ENCODE measurements at places on chromosomes 6 and 20.

DNA sequence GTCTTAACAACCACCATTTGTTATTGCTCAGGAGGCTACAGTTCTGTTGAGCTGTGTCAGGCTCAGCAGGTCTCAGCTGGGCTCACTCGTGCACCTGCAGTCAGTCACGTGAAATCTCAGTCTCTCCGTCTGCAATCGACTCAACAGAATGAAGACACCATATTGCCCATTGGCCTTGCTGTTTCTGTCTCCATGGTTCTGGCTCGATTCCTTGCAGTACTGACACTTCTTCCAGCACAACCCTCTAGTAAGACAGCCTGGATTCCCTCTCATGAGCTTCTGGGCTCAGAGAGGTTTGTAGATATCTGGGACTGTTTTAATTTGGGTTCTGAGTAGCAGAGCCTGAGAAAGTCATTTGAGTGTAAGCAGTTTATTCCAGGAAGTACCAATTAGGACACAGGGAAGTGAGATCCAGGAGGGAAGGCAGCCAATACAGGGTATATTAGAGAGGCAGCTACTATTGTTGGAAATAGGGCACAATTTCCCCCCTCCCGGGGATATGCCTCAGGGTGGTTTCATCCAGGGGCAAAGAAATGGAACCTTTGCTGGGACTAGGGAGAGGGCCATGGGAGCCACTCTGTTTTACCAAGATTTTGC is 87.4 kb upstream of the RALGAPA2 start:
- DNase-seq = no peak

DNA sequence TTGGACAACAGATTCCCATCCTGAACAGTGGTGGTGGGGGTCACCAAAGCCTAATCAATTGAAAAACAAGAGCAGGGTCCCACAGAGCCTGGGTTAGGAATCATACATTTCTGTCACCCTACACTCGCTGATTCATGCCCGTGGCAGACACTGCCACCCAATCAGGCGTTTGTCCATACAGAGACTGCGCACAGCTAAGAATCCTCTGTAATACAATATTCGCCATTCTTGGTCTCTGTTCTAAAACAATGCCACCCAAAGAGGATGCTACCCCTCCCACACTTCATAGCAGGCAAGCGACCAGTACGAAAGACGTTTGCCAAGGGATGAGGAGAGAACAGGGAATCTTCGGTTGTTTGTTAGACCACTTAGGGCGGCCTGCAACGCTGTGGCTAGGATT is 28.1 kb upstream of the SLC22A23 start:
- no peak for DNase-seq

DNA sequence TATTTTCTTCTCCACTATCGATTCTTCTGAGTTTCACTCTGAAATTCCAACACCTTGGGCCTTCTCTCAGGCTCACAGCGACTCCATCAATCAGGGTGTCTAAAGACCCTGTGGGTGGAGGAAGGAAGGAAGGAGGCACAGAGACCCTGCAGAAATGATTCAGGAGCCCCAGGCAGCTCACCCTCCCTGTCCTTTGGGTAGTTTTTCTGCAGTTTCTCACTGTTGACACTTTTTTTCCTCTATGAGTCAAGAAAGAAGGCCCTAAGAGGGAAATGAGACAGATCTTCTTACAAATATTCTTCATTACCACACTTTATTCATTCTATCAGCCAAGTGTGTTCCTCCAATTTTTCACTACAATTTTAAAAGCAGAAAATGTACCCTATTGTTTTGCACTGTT is 34.2 kb upstream of the TBXT start:
- no peak for DNase-seq

DNA sequence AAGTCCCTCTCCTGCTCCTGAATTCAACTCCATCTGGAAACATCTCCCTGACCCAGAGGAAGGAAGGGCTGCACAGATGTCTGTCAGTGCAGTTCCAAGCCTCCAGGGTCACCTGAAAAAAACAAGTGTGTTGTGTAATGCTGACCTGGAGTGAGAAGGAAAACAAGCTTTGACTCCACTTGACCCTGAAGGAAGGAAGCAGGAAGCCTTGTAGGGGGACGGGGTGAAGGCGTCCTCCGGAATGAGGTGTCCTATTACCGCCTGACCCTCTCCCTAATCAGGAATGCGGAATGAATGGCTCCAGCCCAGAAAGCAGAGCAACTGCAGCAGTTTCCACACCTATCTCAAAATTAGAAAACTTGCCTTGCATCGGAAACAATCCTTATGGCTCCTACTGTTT is 13.9 kb upstream of the ADGRF5 start:
- no peak for DNase-seq

GRCh38 chr20:56372850-56373249 is 14.1 kb downstream of the FAM210B start:
- DNase-seq = no peak

DNA sequence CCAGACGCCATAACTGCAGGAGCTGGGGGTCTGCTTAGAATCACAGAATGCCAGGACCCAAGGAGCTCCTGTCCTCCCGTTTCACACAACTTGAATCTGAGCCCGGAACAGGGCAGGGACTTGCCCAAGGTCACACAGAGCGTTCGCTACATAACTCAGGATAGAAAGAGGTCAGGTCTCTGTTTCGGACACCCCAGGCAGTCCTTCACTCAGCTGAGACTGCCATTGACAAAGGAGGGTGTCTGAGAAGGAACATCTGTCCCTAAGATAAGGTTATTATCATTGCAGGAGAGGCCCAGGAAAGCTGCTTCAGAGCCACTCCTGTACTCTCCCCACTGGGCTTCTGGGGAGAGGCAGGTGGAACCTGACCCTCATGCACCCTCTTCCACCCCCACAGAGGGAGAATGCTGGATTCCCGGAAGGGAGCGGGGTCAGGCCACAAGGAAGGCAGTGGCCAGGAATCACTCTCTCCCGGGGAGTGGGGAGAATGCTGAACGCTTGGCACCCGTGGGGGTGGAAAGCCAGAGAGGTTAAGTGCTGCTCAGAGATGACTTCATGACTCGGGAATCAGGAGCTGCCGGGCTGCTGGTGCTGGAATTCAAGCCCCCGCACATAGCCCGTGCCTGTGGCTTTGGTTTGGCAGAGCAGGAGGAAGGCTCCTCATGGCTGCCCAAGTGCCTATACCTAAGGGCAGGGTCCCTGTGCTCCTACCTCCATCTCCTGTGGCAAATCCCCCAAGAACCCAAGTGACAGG is 10.7 kb downstream of the SDC4 start:
- DNase-seq = peak; percentile 24

DNA sequence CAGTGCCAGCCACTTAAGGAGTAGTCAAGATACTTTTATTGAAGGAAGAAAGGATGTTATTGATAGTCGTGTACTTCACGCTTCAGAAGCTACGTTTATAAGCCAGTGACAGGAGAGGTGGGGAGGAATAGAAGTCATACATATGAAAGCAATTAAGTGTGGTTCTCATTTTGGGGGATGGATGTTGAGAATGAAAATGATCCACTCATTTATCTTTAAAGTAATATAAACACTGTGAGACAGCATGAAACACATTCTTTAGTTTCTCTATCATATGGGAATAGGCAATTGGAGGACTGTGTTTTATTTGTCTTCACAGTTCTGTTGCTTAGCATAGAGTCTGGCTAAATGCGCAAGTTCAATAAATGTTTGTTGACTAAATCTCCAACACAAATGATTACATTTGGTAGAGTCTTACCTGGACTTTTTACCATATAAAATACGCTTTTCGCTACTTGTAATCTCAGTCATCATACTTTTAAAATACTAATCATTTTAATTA is 35.2 kb downstream of the AK9 start:
- peak; percentile 3 for DNase-seq

DNA sequence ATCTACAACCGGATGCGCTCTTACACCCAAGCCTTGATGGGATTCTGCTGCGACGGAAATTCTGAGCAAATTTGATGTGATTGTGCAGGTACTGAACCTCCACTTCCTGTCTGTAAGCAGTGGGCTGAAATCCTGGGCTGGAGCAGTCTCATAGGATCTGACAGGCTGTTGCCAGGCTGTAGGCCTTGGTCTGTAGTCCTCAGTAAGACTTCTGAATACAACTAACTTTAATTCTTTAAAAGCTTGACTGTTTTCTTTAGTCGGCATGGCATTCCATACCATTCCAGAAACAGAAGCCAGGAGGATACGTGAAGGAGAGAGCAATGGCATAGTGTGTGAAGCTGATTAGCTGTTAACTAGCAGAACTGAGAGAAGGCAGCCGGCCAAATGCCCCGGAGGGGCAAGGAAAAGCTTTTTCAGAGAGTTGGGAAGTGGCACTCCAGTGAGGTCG is 68.3 kb downstream of the ADTRP start:
- peak; percentile 52 for DNase-seq

GRCh38 chr6:56507517-56507916 is 135.2 kb downstream of the DST start:
- DNase-seq = no peak

DNA sequence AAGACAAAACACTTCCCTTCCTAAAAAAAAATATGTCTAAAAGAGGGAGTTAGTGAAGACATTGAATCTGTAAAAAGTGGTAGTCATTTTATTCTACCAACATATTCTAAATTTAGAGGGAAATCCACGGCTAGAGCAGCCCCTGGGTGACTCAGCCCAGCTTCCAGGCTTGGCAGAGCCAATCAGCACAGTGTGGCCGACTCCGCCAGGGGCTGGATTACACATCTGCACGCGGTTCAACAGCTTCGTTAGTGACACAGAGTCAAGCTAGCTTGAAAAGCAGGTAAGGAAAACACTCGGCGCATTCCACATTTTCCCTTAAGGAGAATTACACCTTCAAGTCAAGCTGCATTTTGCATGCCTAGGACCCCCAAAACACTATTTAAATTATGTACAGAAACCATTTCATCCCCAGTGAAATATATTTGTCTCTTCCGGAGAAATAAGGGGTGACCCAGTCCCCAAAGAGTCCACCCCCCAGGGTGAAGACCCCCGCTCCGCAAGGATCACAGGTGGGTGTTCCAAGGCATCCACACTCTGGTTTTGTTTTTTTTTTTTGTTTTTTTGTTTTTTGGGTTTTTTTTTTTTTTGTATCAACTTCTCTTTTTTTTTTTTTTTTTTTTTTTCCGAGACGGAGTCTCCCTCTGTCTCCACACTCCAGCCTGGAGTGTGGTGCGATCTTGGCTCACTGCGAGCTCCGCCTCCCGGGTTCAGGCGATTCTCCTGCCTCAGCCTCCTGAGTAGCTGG is 58.4 kb upstream of the ARID1B start:
- DNase-seq = peak; percentile 68

DNA sequence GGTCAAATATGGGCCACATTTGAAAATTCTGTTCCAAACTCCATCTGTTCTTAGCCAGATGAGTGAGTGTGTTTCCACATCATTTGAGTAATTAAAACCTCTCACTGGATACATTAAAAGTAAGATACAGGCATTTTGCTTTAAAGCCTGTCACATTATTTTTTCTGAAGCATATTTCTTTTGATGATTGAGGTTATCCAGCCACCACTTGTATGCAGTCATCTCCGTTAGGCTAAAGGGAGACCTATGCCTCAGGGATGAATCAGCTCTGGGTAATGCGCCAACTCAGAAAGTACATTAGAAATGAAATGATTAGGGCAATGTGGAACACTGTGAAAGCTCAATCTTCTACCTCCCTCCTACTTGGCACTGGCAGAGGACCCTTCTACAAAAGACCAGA is 90.7 kb downstream of the SNAP25 start:
- peak; percentile 24 for DNase-seq

DNA sequence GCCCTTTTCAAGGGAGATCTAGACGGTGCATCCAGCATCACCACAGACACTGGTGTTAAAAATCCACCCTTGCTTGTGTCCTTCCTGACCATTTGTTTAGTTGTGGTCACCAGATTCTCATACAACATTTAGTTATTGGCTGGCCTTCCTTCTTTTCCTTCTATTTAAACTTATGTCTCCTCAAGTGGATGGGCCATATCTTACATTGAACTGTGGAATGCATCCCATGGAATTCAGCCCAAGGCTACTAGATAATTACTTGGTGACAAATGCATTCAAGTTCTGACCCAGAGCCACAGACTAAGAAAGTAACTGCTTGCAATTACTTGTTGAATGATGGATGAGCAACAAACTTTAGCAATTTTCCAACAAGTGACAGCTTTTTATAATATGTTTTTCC is 198.9 kb upstream of the SSTR4 start:
- DNase-seq = no peak

GRCh38 chr20:61298661-61299060 is 46.6 kb downstream of the CDH4 start:
- DNase-seq = no peak

DNA sequence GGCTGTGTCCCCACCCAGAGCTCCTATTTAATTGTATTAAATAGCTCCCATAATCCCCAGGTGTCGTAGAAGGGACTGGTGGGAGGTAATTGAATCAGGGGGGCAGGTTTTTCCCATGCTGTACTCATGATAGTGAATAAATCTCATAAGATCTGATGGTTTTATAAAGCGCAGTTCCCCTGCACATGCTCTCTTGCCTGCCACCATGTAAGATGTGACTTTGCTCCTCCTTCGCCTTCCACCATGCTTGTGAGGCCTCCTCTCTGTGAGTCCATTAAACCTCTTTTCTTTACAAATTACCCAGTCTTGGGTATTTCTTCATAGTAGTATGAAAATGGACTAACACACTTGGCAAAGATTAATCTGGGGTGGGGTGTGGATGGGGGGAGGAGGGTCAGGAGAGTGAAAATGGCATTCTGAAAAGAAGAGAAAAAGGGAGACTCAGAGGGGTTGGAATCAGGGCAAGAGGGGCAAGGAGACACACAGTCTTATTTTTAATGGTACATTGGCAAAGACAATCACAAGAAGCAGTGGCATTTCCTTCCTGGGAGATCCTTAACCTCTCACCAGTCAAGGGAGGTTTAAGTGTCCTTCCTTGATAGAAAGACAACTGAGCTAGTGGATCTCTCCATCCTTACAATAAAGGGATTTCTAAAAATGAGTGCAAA is 37.5 kb upstream of the NOX3 start:
- DNase-seq = no peak

DNA sequence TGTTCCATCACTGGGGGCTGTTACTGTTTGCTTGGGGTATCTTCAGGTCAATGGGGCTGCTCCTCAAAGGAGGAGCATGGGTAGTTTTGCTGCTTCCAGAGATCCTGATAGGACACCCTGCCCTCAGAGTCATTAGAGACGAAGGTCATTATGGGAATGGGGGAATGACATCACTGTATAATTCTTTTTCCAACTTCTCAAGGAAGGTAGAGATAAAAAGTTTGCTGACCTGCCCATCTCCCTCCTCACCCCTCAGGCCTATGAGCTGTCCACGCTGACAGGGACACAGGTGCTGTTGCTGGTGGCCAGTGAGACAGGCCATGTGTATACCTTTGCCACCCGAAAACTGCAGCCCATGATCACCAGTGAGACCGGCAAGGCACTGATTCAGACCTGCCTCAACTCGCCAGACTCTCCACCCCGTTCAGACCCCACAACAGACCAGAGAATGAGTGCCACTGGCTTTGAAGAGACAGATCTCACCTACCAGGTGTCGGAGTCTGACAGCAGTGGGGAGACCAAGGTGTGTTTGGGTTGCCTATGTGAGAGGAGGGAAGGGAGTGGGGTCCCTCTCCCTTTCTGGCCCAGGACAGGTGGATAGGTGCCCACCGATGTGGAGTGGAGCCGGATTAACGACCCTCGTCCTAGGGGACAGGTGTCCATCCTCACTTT is 2.7 kb downstream of the SRF start:
- DNase-seq = no peak
